NCI-H1105 treated with DMSO at 0.1 percent for 48 hours (cell line): ENCODE measurements at places on chromosomes 11 and 22.

DNA sequence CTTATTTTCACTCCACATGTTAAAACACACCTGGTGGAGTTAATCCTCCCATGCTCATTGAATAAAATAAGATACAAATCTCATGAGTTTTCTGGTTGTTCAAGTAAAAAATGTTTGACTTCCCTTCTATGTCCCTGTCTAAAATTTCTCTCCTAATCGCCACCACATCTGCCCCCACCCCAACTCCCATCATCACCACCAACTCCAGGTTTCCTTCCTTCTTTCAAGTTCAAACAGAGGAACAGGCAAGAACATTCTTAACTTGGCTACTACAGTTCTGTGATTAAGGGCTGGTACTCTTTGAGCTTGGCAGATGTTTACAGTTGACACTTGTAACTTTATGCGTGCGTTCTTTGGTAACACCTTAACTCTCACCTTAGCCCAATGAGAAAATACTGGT lies 9.1 kb upstream of the PSMA1 start:
- no peak for DNase-seq

DNA sequence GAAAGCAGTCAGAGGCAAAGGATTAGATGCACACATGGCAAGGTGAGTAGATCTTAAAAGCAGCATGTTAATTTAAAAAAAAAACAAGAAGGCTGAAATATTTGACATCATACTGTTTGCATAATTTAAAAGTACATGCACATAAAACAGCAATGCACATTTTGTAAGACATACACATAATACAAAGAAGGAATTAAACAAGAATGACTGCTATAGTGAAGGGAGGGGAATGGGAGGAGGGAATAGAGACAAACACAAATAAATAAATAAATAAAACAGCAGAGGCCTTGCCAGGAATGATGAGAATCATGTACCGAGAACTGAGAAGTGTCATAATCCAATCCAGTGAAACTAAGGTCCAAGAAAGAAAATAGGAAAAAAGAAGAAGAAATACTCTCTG lies 486.2 kb upstream of the API5 start:
- DNase-seq: no peak

- DNase-seq: no peak
Observed at GRCh38 chr11:10201343-10201742, 92.7 kb downstream of the SBF2 start.

- no peak for DNase-seq
Observed at GRCh38 chr22:46240907-46241306, 9.2 kb downstream of the CDPF1 start.

DNA sequence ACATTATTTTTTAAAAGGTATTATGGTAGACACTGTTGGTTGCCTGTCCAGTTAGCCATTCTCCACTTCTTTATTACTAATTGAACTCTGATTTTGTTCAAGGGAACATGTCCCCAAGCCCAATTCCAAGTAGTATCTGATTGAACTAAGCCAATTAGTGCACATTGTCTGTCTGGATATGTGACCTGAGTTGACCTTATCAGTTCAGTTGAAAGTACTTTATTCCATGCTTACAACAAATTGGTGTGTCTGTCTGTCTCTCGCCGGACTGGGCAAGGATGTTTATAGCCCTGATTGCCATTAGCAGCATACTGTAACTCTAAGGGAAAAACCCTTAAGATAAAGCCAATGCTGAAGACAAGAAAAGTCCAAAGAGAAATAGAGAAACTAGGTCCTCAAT lies 85.6 kb downstream of the INTS4 start:
- no peak for DNase-seq

- DNase-seq: no peak
Observed at GRCh38 chr22:27154717-27155116, 497.3 kb downstream of the MIAT start.

DNA sequence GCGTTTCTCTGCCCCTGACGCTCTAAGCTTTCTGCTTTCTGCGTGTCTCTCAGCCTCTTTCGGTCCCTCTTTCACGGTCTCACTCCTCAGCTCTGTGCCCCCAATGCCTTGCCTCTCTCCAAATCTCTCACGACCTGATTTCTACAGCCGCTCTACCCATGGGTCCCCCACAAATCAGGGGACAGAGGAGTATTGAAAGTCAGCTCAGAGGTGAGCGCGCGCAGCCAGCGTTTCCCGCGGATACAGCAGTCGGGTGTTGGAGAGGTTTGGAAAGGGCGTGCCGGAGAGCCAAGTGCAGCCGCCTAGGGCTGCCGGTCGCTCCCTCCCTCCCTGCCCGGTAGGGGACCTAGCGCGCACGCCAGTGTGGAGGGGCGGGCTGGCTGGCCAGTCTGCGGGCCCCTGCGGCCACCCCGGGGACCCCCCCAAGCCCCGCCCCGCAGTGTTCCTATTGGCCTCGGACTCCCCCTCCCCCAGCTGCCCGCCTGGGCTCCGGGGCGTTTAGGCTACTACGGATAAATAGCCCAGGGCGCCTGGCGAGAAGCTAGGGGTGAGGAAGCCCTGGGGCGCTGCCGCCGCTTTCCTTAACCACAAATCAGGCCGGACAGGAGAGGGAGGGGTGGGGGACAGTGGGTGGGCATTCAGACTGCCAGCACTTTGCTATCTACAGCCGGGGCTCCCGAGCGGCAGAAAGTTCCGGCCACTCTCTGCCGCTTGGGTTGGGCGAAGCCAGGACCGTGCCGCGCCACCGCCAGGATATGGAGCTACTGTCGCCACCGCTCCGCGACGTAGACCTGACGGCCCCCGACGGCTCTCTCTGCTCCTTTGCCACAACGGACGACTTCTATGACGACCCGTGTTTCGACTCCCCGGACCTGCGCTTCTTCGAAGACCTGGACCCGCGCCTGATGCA lies at the start of gene MYOD1:
TSS of gene MYOD1 (plus strand) at position 544 of the 910 bp plus-strand sequence. CDS start at position 756, 212 bp downstream.
- DNase-seq: peak; percentile 42

GRCh38 chr11:43360361-43361032 lies 1.8 kb downstream of the TTC17 start:
- peak; percentile 12 for DNase-seq

- no peak for DNase-seq
Observed at GRCh38 chr11:2311353-2312133, 9.7 kb downstream of the TSPAN32 start.
